ENCODE measurements at places on chromosomes 6 and 20.

DNA sequence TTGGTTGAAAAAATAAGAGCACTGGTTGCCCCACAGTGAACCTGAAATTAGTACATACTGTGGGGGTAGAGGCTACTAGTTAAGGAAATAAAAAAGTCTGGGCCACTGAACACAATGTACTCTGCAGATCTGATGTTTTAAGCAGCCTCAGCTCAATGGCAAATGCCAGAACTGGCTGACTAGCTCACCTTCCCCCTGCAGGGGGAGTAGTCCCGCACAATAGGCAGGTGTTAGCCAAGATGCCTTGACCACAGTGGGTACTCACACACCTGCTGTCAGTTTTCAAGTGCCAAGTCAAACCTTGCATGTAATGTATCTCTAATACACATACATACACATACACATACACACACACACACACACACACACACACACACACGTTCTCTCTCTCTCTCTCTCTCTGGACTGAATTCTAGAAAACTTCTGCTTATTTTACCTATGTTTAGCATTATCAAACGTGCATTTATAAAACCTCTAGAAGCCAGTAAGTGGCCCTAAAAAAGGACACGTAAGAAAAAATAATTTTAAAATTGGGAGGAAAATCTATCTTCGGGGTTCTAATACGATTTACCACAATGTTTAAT lies 36.1 kb downstream of the GMDS start:
- peak; percentile 66 for DNase-seq

GRCh38 chr6:55983861-55984260 lies 108.5 kb upstream of the BMP5 start:
- DNase-seq = no peak

GRCh38 chr6:121619013-121619412 lies 183.6 kb downstream of the GJA1 start:
- DNase-seq = no peak

DNA sequence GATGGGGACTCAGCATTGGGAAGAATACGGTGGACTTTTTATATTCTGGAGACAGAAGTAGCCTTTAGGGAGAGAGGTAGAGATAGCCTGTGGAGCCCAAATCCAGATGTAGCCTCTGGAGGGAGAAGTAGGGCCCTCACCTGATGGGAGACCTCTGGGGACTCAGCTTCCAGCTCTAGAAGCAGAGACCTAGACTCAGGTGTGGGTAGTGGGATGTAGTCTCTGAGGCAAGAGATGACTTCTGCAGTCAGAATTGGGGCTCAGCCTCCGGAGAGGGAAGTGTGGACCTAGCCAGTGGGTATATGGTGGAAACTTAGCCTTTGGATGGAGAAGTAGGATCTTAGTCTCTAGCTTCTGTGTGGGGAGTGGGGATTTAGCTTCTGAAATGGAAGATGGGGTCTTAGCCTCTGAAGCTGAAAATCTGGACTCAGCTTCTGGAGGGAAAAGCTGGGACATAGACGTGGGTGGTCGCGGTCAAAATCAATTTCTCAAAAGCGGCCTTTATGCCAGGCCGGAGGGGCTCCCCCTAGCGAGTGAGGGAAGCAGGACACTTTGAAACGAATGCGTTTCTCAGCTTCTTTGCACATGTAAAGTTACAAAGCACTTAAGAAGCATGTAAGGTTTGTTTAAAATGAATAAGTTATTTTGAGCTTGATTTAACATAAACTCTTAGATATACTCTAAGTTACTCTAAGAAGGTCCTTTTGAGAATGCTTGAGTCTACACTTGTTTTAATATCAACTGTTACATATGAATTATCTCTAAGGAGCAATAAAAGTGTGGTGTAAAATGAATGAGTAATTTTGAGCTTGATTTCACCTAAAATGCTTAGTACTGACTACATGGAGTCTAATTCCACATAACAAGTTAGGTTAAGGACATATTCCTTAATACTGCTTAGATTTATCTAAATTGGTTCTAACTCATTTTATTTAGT lies 12.9 kb upstream of the ZNF343 start:
- DNase-seq = peak; percentile 75

- no peak for DNase-seq
These were observed 123.2 kb downstream of the ARHGAP18 start for GRCh38 chr6:129586815-129587214.

DNA sequence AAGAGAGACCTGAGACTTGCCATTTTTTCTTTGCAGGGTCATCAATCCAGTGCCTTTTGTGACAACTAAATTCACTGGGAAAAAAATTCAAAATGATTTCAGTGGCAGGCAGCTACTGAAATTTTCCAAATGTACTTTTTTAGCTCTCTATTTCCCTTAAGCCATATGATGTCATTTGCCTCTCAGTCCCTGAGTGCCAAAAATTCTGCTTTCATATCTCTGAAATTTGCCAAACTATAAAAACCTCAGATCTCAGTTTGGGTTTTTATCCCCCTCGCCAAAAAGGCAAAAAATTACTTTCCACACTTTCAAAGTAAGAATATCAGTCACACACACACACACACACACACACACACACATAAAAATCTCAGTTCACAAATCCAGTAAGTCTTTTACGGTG lies 651.3 kb upstream of the ARID1B start:
- DNase-seq = no peak

DNA sequence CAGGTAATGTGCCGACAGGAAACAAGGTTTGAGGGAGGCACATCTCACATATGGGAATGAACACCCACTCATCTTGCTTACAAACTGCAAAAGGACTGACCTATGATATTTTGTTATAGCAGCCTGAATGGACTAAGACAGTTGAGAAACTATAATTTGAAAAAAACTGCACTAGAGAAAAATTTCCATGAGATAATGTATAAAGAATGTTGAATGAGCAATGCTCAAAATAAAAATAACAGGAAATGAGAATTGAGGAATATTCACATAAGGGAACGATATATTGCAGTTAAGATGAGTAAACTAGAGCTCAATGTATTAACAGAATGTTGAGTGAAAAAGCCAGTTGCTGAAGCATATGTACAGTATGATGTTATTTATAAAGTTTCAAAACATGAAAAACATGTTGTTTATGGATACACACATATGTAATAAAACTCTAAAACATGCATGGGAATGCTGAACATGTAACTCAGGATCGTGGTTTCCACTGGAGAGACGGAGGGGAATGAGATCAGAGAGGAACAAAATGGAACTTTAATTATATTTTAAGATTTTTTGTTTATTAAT lies 6.3 kb upstream of the TBC1D22B start:
- no peak for DNase-seq

DNA sequence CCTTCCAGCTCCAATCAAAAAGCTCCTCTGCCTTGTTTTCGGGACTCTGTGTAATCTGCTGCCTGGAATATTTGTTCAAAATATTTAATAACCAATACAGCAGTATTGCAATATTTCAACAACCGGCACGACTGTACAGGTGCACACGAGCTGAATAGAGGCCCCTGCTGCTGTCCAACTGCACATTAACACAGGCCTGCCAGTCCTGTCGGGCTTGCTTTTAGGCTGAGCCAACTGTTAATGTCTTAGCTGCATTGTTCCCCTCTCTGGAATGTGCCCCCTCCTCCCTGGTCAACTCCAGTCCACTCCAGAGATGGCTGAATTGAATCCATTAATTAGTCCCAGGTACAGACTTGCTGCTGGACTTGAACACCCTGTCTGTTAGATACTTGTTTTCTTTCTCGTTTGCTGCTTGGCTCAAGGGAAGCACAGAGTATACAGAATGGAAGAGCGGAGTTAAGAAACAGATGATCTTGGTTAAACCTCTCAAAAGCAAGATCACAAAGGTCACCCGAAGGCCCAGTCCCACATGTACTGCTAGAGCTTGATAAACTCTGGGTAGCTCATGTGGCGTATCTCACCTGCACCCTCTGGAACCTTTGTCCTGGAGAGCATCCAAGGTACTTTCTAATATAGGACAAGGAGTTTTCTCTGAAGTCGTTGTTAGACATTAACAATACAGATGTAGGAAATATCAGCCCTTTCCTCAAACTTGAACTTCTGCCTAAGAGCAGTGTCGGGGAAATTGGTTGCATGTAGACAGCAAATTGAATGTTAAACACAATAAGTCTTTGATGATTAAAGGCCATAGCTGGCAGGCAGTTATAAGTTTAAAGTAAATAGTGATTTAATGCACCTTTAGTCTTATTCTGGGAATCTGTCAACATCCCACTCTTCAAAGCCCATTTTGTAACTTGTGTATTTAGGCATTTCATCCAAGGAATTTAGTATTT lies 31.9 kb downstream of the SHLD1 start:
- peak; percentile 52 for DNase-seq

DNA sequence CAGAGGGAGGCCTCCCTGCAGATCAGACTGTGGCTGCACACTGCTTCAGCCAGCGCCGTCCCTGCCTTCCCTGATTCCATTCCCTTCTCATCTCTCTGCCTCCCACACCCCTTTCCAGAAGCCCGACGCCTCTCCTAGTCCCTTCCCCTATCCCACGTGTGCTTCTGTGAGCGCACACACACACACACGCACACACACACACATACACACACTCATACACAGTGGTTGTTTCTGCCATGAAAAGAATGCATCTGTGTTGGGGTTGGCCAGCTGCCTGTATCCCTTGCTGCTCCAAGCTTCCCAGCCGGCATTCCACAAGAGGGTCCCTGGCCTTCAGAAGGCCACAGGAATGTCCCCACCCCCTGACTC lies 51.7 kb downstream of the MOCS1 start:
- no peak for DNase-seq

- no peak for DNase-seq
These were observed 101.7 kb downstream of the OPRM1 start for GRCh38 chr6:154140743-154141142.

DNA sequence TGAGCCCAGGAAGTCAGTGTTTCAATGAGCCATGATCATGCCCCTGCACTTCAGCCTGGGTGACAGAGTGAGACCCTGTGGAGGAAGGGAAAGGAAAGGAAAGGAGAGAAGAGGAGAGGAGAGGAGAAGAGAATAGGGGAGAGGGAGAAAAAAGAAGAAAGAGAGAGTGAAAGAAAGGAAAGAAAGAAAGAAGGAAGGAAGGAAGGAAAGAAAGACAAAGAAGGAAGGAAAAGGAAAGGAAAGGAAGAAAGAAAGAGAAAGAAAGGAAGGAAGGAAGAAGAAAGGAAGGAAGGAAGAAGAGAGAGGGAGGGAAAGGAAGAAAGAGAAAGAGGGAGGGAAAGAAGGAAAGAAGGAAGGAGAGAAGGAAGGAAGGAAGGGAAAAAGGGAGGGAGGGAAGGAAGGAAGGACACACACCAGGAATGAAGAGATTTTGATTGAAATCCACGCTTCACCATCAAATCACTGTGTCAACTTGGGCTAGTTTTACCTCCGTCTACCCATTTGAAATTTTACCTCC lies 14.3 kb downstream of the WFDC8 start:
- DNase-seq = no peak

GRCh38 chr6:27693766-27694546 lies 218.2 kb downstream of the OR2B2 start:
- peak; percentile 84 for DNase-seq

DNA sequence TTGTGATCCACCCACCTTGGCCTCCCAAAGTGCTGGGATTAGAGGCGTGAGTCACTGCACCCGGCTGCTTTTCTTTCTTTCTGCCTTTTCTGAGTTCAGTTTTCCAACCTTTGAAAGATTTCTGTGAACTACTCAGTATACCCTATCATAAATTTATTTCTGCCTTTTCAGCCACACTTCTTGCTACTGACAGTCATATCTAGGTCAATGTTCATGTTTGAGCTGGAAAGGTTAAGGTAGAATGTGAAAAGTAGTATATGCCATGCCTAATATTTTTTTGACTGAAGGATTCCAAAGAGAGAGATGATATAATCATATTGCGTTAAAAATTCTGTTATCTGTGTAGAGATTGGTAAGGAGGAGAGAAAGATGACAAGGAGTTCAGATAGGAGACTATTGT lies 25.9 kb upstream of the CEP162 start:
- no peak for DNase-seq

- no peak for DNase-seq
These were observed 6.5 kb upstream of the BLOC1S5 start for GRCh38 chr6:8070718-8071117.

DNA sequence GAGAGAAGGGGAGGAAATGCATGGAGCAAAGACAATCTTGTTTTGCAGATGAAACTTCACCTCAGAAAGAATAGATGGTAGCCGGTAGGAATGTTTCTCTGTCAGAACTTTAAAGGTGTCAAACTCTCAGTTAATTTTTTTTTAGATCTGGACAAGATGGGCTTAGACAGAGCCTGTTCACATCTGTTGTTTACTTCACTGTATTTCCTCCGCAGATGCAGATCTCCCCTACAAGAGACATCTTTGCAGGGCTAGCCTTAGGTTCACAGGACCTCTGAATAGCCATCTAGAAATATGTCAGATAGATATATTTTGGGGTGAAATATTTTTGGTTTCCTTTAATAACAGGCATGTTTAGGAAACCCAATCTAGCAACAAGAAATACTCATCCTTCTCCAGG lies 12.1 kb upstream of the ZBP1 start:
- DNase-seq = no peak

DNA sequence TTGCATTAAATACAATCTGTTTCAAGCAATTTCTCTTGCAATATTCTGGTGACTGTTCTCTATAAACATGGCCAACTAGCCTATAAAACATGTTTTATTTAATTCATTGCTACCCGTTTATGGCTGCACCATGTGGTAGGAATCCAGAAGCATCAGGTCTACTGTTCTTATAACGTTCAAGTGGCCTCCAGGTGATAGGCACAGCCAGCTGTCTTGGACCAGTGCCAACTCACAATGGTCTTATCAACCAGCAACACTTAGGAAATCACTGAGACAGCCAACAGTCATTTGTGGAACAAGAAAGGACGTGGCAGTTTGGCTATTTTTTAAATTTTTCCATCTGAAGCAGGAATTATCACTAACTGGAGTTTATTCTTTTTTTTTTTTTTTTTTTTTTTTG lies 193.6 kb downstream of the NKAIN2 start:
- DNase-seq = peak; percentile 69

DNA sequence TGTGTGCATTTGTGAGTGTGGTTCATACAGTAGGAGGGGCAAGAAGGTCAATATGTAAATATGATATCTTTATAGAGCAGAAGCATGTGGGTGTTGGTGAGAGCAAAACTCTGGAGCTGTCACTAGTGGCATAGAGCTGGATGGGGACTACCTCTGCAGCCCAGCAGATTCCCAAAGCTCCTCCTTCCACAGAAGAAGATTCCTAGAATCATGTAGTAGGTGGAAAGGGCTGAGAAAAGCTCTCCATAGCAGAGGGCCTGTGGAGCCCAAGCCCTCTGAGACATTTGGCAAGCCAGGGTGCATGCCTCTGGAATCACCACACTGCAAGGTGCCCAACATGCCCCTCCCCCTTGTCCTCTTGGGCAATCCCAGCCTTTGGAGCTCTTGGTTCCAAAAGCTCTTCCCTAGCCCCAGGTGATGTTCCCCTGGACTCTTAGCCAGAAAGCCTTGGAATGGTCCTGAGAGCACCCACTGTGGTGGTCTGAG lies 233.2 kb downstream of the LRFN2 start:
- no peak for DNase-seq
